Hematopoietic multipotent progenitor cell treated with erythropoietin and hydrocortisone succinate and interleukin-3 and kit ligand, for 6 days (in vitro differentiated cells): ENCODE measurements at places on chromosomes 13 and 19.

GRCh38 chr19:13060233-13060963 lies 42.3 kb downstream of the LYL1 start:
- peak; percentile 83 for DNase-seq

GRCh38 chr19:12092956-12093355 lies 28.4 kb downstream of the ZNF844 start:
- peak; percentile 46 for DNase-seq

DNA sequence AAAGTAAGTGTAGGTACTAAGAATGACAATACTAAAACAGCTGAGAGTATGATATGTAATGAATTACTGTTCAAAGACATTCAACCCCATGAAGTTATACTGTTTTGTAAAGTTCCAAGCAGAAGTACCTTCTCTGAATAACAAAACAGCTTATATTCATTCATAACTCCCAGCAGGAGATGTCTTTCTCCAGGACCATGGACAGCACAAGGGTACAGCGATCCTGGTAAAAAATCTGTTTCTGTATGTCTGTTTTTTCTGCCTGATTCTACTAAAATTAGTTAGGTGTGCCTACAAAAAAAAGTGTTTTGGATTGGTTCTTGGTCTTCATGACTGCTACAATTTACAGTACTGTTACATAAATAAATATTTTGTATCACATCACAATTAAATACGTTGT lies 172.5 kb upstream of the SLITRK5 start:
- DNase-seq = peak; percentile 21

DNA sequence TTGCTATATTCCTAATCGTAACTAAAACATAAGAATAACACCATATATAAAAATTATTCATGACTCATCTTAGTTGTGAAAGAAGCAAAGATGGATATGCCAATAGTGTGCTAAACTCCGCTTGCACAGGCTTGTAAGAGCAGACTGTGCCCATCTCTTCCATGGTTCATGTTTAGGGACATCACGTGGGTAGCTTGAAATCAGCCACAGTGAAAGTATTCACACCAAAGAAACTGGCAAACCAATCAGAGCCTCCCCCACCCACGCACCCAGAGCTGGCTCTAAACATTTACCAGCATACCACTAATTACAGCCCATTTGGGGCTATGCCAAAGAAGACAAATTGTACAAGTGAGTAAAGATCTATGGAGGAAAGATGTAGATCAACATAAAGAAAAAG lies 147.5 kb downstream of the DIAPH3 start:
- no peak for DNase-seq

- DNase-seq = no peak
These were observed 19.4 kb downstream of the IQCN start for GRCh38 chr19:18254546-18255503.
